ENCODE measurements at places on chromosomes 1 and 21.

- no peak for DNase-seq
Measured at GRCh38 chr1:69070660-69071373, 496.9 kb upstream of the LRRC7 start.

GRCh38 chr21:31870472-31871193 is 2.2 kb upstream of the HUNK start:
- DNase-seq = no peak

- no peak for DNase-seq
Measured at GRCh38 chr1:218112862-218113261, 172.2 kb upstream of the RRP15 start.

GRCh38 chr1:218025454-218025853 is 259.6 kb upstream of the RRP15 start:
- DNase-seq = no peak
